ENCODE measurements at places on chromosomes 7 and 10. TPM values are rescaled to one million over a fixed set of nuclear protein-coding genes. Genes with fewer than 3 reads are reported as not detected.

FAM237B gene
- total RNA-seq = not detected

UPK3BL1 gene
- 16.9 TPM for total RNA-seq

TMEM140 gene
- 4.5 TPM for total RNA-seq

GRCh38 chr10:4191354-4191753 lies 406.3 kb upstream of the KLF6 start:
- H3K27me3 ChIP-seq = peaks cover 3% of the 10 kb centered on the region
- H3K36me3 ChIP-seq = no peaks in the 10 kb centered on the region
- H3K4me1 ChIP-seq = peaks cover 10% of the 10 kb centered on the region
- H3K4me3 ChIP-seq = no peak overlapping the region
- H3K27ac ChIP-seq = no peak overlapping the region

Measured in activated T-helper 1 cell treated with anti-CD3 and anti-CD28 coated beads, Interleukin-12 subunit alpha, Interleukin-12 subunit beta, Interleukin-2, Interleukin-4 antibody, amounts not matched to agents 30 ng/mL and 10 ng/mL and 1 ng/mL, durations not matched to agents 14 hours and 24 hours and 36 hours (primary cell).